ENCODE measurements at places on chromosomes 3 and 15.

GRCh38 chr3:120350401-120350941 is 1.3 kb upstream of the LRRC58 start:
- DNase-seq: no peak

DNA sequence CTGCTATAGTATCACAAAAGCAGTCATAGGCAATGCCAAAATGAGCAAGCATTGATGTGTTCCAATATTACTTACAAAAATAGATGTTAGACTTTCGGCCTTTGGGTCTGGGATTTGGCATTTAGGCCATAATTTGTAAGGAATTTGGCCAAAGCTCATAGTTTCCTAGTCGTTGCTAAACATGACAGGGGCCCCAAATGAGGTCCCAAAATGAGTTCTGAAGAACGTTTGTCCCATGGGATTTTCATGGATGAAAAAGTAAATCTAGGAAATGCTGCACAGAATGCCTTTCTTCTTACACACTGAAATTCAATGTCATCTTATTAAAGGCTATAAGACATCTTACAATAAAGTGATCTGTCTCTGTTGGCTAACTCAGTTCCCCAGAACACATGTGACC is 456.0 kb downstream of the CNTN4 start:
- DNase-seq: no peak

DNA sequence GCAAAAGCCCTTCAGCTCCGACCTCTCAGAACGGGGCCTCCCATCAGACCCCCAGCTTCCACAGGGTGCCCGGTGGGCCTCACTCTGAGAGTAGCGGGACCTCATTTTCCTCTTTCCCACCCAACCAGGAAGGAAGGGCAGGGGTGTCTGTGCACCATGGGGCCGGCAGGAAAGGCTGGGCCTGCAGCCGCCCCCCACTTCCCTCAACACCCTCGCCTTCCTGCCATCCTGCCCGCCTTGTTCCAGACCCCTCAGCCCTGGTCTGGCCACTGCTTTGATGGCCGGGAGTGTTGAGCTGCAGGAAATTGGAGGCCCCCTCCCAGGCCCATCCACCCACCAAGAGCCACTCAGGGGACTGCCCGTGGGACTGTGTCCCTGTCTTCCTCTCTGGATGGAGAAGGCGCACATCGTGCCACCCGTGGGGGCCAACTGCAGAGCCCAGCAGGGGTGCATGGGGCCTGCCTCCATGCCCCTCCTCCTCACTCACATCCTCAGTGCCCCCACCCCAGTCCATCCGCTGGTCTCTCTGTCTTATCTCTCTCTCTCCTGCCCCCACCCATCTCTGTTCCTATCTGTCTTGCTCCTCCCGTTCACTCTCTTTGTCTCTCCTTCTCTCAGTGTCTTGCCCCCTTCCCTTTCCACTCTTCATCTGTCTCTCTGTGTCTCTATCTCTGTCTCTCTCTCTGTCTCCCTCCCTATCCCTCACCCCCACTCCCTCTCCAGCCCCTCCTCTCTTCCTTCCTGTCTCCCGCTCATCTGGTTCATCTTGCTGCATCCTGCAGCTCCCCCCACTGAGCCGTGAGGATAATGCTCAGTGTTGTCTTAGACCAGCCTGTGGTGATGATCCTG is 1.8 kb upstream of the PLXND1 start:
- DNase-seq: no peak

GRCh38 chr3:181629029-181629428 is 82.7 kb upstream of the SOX2 start:
- no peak for DNase-seq

DNA sequence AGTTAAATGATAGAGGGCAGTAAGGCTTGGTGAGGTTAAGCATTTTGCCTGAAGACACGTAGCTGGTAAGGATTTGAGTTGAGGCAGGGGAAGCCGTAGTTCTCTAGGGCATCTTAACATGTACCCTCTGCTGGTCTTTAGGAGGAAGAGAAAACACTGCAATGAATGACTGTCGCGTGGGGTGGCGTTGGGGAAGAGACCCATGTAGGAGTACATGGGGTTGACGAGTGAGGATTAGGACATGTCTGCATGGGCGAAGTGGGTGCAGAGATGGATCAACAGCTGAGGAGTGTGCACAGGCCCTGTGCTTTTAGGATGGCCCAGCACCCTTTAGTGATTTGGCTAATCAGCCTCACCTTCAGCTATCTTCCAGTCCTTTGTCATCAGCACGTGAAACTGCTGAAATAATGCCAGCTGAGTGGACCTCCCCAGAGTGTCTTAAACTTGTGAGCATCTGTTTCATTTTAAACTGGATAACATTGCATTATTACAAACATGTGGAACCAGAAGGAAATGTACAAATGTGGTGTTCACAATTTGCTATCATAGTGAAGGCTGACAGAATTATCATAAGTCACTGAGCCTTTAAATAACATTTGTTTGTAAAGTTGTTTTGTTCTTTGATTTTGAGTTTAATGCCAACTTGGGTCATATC is 15.3 kb downstream of the P2RY14 start:
- no peak for DNase-seq
